ENCODE measurements at places on chromosomes 1 and 21. TPM values are rescaled to one million over a fixed set of nuclear protein-coding genes. Genes with fewer than 3 reads are reported as not detected.
A peak's percentile ranks its signal among the peaks of the same experiment; 100 is the strongest.

DNA sequence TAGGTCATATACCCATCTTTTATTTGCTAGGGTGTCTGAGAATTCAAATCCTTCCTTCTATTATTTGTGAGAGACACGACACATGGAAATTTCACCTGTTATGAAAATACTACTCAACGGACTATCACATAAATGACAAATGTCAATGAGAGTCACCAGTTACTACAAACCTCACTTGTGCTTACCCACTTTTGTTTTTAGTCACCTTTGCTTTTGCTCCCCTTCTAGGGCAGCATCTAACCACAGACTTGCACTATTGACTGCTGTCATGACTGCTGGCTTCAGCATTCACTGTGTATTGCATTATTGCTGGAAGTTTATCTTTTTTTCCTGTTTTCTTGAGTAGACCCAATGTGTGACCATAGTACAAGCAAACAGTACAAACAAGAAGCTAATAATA is 1048.0 kb downstream of the PLA2G4A start:
- H3K27ac ChIP-seq: no peak overlapping the region
- H3K36me3 ChIP-seq: no peaks in the 10 kb centered on the region
- no peak overlapping the region for H3K4me3 ChIP-seq
- DNase-seq: no peak
- no peaks in the 10 kb centered on the region for H3K27me3 ChIP-seq

- no peaks in the 10 kb centered on the region for H3K36me3 ChIP-seq
- H3K4me3 ChIP-seq: no peak overlapping the region
- H3K27me3 ChIP-seq: no peaks in the 10 kb centered on the region
- peaks cover 7% of the 10 kb centered on the region for H3K4me1 ChIP-seq
Observed at GRCh38 chr1:8913457-8913856, 32.2 kb upstream of the CA6 start.

- H3K27me3 ChIP-seq: no peaks in the 10 kb centered on the region
- H3K36me3 ChIP-seq: no peaks in the 10 kb centered on the region
- DNase-seq: no peak
- no peak overlapping the region for H3K4me3 ChIP-seq
Observed at GRCh38 chr1:116309090-116309870, 63.8 kb upstream of the ATP1A1 start.

DNA sequence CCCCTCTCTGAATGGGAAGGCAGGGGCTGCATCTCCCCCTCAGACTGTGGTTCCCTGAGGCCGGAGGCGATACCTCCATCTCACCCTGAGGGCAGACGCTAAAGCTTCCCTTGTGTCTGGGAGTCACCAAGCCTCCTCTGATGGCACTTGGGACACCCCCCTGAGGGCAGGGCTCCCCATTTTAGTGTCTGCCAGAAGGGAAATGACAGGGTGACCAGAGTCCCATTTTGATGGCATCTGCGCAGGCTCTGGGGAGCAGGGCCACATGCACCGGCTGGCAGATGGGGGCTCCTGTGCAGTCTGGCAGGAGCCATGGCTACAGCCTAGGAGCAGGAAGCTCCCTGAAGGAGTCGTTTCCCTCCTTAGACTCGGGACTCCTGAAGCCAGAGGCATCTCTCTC is 1.7 kb downstream of the S100A2 start:
- no peaks in the 10 kb centered on the region for H3K36me3 ChIP-seq
- H3K27me3 ChIP-seq: no peaks in the 10 kb centered on the region
- H3K4me3 ChIP-seq: no peak overlapping the region
- no peak overlapping the region for H3K27ac ChIP-seq
- no peak for DNase-seq

DNA sequence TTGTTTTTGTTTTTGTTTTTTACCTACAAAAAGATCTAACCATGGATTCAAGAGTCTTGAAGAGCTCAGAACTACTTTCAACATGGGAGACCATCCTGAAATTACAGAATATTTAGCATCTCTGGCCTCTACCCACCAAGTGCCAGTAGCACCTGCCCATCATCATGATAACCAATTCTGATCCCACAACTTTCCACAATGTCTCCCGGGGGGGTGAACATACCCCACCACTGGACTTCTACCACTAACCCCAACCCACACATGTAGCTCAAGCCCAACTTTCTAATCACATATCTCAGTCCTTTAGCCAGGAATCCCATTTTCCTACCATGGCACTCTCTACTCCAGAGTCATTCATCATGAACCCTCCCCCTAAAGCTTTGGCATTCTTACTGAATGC is 15.7 kb upstream of the IFNAR2 start:
- H3K27ac ChIP-seq: no peak overlapping the region
- no peaks in the 10 kb centered on the region for H3K36me3 ChIP-seq
- H3K27me3 ChIP-seq: no peaks in the 10 kb centered on the region
- H3K4me1 ChIP-seq: peaks cover 71% of the 10 kb centered on the region

- H3K27me3 ChIP-seq: no peaks in the 10 kb centered on the region
- DNase-seq: no peak
- no peak overlapping the region for H3K27ac ChIP-seq
- no peaks in the 10 kb centered on the region for H3K36me3 ChIP-seq
- H3K4me3 ChIP-seq: no peak overlapping the region
Observed at GRCh38 chr1:31742462-31743212, 21.5 kb downstream of the ADGRB2 start.

DNA sequence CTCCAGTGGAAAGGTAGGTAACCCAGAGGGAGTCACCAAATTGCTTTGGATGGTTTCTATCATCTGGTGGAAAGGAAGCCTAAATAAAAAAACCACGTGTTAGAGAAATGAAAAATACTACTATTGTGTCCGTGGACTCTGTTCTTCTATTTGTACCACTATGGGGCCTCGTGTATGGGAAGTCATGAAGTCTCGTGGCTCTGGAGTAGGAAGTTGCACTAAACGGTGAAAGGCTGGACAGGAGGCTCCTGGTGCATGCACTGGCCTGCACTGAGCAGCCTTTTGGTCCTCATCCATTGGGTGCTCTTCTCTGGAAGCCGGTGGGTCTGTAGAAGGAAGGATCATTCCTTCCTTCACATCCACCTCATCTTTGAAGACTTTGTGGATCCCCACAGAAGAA is 17.0 kb downstream of the F3 start:
- no peak for DNase-seq
- H3K36me3 ChIP-seq: peaks cover 3% of the 10 kb centered on the region
- H3K4me3 ChIP-seq: no peak overlapping the region
- H3K4me1 ChIP-seq: no peaks in the 10 kb centered on the region
- no peaks in the 10 kb centered on the region for H3K27me3 ChIP-seq

- peaks cover 22% of the 10 kb centered on the region for H3K4me1 ChIP-seq
- peaks cover 18% of the 10 kb centered on the region for H3K36me3 ChIP-seq
- H3K27ac ChIP-seq: no peak overlapping the region
- DNase-seq: no peak
Observed at GRCh38 chr1:248843687-248844086, 5.7 kb downstream of the ZNF672 start.

CRYAA gene
- total RNA-seq: not detected

IVL gene
- total RNA-seq: not detected

- H3K4me3 ChIP-seq: no peak overlapping the region
- H3K27ac ChIP-seq: no peak overlapping the region
- no peaks in the 10 kb centered on the region for H3K27me3 ChIP-seq
- no peaks in the 10 kb centered on the region for H3K4me1 ChIP-seq
- H3K36me3 ChIP-seq: peaks cover 37% of the 10 kb centered on the region
Observed at GRCh38 chr1:119080586-119080985, 59.9 kb downstream of the WARS2 start.

- H3K36me3 ChIP-seq: no peaks in the 10 kb centered on the region
- H3K27ac ChIP-seq: no peak overlapping the region
- no peak for DNase-seq
- H3K27me3 ChIP-seq: peaks cover 20% of the 10 kb centered on the region
Observed at GRCh38 chr1:14495381-14495780, 103.1 kb upstream of the KAZN start.

DNA sequence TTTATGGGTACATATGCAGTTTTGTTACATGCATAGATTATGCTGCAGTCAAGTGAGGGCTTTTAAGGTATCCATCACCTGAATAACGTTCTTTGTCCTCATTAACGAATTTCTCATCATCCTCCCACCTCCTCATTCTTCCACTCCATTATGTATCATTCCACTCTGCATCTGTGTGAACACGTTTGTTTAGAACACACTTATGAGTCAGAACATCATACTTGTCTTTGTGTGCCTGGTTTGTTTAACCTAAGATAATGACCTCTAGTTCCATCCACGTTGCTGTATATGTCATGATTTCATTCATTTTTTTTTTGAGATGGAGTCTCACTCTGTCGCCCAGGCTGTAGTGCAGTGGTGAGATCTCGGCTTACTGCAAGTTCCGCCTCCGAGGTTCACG is 6.7 kb upstream of the MPC2 start:
- H3K27me3 ChIP-seq: no peaks in the 10 kb centered on the region
- H3K27ac ChIP-seq: no peak overlapping the region
- no peak for DNase-seq
- H3K4me3 ChIP-seq: no peak overlapping the region
- peaks cover 39% of the 10 kb centered on the region for H3K4me1 ChIP-seq

DISP3 gene
- 0.07 TPM for total RNA-seq

GRCh38 chr1:93703643-93704042 is 22.0 kb upstream of the BCAR3 start:
- H3K4me1 ChIP-seq: peaks cover 11% of the 10 kb centered on the region
- no peak for DNase-seq
- no peak overlapping the region for H3K27ac ChIP-seq
- H3K4me3 ChIP-seq: no peak overlapping the region
- H3K27me3 ChIP-seq: peaks cover 5% of the 10 kb centered on the region

GPR3 gene
- total RNA-seq: 0.74 TPM

FMO2 gene
- total RNA-seq: not detected

GRCh38 chr1:59552007-59552406 is 255.1 kb downstream of the FGGY start:
- no peak for DNase-seq

CLDN14 gene
- not detected for total RNA-seq

DNA sequence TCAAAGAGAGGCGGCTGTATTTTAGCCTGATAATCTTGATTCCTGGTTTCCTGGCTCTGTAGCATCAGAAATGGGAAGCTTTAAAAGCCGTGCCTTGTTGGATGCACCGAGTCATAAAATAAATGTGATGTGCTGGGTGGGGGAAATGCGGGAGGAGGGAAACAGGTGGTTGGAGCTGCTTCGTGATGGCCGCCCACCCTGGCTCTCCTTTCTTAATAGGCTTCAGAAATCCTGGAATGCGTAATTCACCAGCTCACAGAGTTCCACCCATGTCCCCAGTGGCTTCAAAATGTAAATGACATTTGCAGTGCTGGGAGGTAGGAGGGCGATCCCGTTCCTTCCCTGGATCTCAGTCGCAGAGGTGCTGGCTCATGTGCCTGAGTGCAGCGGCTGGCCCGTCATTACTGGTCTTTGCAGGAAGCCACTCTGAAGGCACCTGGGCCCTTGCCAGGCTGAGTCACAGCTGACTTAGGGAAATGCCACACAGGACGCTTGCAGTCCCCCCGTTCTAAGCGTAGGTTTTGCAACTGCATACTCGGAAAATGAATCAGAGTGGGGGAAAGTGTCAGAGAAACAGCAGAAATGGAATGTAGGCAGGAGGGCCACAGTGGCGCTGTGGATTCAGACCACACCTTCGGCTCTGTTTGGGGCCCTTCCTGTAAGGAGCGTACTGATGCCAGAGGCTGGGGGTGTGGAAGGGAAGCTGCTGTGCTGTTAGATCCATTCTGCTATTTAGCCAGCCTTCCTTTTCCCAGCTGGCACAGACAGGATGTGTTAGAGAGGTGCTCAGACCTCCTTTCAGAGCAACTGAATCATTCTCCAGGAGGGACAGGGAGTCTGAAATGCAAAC is 37.6 kb downstream of the GALNT2 start:
- DNase-seq: peak; percentile 97
- H3K4me3 ChIP-seq: peak overlapping the region; percentile 56
- H3K27me3 ChIP-seq: no peaks in the 10 kb centered on the region
- H3K36me3 ChIP-seq: peaks cover 9% of the 10 kb centered on the region
- H3K4me1 ChIP-seq: peaks cover 86% of the 10 kb centered on the region

CNIH4 gene
- 35.1 TPM for total RNA-seq

- H3K27me3 ChIP-seq: no peaks in the 10 kb centered on the region
- no peak overlapping the region for H3K27ac ChIP-seq
- no peak for DNase-seq
- no peaks in the 10 kb centered on the region for H3K36me3 ChIP-seq
Observed at GRCh38 chr1:216306830-216307229, 116.4 kb downstream of the USH2A start.

DNA sequence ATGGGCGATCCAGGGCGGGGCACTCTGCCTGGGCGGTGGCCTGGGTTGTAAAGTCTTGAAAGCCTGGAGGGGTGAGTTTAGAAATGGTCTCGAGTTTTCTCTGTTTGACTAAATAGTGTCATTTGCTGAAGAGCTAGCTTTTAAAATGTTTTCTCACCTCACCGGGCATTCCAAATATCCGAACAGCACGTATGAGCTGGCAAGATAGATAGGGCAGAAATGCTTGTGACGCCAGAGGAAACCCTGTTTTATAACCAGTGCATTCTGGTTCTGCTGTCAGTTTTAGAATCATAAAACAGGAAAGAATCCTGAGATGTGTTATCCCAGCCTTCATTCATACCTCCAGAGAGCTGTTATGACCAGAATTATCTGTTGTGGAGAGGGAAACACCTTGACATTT is 725 bp downstream of the RTCA start:
- DNase-seq: no peak
- H3K27me3 ChIP-seq: no peaks in the 10 kb centered on the region
- H3K36me3 ChIP-seq: peaks cover 37% of the 10 kb centered on the region
- peak overlapping the region; percentile 96 for H3K27ac ChIP-seq
- peak overlapping the region; percentile 100 for H3K4me3 ChIP-seq
- H3K4me1 ChIP-seq: peaks cover 38% of the 10 kb centered on the region

DNA sequence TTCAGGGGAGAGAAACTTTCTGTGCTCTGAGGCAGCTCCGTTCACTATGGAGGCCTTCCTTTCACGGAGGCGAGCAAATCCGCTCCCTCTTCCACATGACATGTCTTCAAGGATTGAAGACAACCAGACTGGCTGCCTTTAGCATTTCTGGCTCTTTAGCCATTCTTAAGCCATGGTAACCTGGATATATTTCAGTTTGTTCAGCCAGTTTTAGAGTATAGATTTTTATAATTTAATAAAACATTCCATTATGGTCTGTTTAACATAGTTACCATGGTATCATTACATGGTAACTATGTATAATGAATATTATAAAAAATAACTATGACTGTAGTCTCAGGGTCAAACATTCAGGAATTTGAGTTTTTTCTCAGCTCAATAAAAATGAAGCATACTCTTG is 54.2 kb upstream of the NFIA start:
- H3K36me3 ChIP-seq: no peaks in the 10 kb centered on the region
- H3K4me3 ChIP-seq: no peak overlapping the region
- H3K27ac ChIP-seq: no peak overlapping the region
- DNase-seq: no peak
- H3K27me3 ChIP-seq: no peaks in the 10 kb centered on the region

DNA sequence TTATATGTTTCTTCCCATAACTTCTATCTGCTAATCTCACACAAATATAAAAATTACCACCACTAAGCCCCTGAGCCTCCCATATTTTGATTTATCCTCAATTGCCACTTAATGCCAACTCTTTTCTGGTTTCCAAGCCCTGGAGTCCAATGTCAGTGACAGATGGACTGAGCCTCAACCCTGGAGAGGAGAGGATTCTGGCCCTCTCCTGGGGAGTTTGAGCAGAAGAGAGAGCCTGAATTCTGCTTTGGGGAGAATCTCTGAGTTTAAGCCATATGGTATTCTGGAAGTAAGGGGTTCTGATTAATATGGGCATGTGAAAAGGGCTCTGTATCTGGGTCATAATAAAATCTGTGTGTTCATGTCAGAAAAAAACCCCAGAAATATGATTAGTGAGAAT is 8.5 kb downstream of the CADM3 start:
- no peaks in the 10 kb centered on the region for H3K4me1 ChIP-seq
- peaks cover 49% of the 10 kb centered on the region for H3K27me3 ChIP-seq
- no peak for DNase-seq
- H3K27ac ChIP-seq: no peak overlapping the region
- H3K36me3 ChIP-seq: no peaks in the 10 kb centered on the region

SERPINC1 gene
- not detected for total RNA-seq
